Amniotic epithelial cell (primary cell): ENCODE measurements at places on chromosomes 3 and 15.

DNA sequence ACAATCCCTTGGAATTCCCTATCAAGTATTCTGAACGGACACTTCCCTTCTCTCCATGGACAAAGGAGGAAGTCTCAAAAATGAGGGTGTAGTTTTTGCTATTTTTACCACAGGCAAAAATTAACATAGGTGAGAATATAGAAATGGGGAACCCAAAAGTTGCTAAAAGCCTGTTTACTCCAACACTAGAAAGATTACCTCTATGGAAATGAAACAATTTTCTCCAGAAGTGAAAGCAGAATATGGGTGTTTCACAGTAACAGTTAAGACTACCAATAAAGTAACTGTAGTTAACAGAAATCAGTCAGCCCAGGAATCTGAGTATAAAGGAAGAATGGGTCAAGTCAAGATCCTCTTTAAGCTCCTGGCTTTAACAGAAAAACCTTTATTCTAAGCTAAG lies 9.3 kb downstream of the TRA2B start:
- no peak for DNase-seq

- DNase-seq = no peak
Observed at GRCh38 chr15:62698646-62699045, 343.9 kb upstream of the TPM1 start.

DNA sequence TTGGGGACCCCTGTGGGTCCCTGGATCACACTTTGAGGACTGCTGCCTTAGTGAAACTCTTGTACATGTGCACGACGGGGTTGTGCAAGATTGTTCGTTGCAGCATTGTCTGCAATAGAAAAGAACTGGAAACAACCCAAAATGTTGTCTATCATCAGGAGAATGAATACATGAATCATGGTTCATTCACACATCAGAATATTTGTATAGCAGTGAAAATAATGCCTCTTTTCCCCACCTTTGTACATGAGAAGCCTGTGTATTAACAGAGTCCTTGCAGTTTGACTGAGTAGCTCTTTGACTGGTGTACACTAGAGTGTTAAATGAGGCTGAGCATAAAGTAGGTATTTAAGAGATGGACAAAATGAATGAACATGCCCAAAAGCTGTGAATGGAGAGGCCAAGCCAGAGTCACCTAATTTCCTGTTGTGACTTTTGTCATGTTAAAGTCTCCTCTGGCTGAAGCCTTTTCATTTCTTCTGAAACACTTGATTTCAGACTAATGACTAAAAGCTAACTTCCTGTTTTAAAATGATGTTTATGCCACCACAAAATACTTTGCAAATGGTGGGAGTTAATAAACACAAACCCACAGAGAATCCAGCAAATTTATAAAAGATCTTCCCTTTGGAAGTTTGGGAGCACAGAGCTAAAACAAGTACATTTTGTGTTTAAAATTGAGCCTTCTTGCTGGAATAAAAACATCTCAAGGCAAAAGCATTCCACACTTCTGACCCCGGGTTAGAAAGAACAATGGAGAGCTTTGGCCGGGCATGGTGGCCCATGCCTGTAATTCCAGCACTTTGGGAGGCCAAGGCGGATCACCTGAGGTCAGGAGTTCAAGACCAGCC lies 20.6 kb upstream of the USP3 start:
- peak; percentile 63 for DNase-seq

GRCh38 chr3:9955067-9955502 lies 2.9 kb upstream of the PRRT3 start:
- peak; percentile 48 for DNase-seq

DNA sequence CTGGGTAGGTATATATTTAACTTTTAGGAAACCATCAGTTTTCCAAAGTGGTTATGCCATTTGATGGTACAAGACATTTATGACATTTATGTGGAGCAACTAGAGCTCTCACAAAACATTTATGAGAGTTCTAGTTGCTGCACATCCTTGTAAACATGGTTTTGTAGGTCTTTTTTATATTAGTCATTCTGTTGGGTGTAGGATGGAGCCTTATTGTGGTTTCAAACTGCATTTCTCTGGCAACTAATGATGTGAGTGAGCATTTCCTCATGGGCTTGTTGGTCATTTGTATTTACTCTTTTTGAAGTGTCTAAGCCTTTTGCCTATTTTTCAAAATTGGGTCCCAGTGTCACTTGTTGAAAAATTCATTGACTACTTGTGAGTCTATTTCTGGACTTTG lies 45.7 kb upstream of the MGLL start:
- peak; percentile 43 for DNase-seq

- DNase-seq = peak; percentile 45
Observed at GRCh38 chr3:129950318-129951046, 24.0 kb upstream of the TRH start.
